Stimulated activated CD4-positive, alpha-beta T cell treated with anti-CD3 and anti-CD28 coated beads, Interleukin-15, amount 100 ng/mL, for 24 hours (primary cell): ENCODE measurements at places on chromosomes 7 and 10.

DNA sequence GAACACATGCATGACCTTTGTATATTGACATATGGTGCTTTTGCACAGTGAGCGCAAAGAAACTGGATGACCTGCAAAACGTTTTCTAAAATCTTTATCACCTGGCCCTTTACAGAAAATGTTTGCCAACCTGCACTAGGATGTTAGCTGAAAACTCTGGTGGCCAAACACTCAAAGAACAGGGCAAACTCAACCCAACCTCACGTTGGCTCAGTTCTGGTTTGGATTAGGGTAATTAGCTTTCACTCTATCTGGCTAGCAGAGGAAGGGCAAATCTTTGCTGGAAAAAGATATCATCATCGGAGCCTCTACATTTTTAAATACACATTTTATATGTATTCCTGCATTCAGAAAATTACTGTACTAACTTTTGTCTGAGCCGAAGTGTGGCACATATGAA, 688.9 kb downstream of the PHTF2 start:
- DNase-seq = no peak

- DNase-seq = no peak
Measured at GRCh38 chr10:96124230-96125141, 5.6 kb upstream of the ZNF518A start.

- DNase-seq = no peak
Measured at GRCh38 chr10:45646384-45647050, 26.1 kb downstream of the ZFAND4 start.

DNA sequence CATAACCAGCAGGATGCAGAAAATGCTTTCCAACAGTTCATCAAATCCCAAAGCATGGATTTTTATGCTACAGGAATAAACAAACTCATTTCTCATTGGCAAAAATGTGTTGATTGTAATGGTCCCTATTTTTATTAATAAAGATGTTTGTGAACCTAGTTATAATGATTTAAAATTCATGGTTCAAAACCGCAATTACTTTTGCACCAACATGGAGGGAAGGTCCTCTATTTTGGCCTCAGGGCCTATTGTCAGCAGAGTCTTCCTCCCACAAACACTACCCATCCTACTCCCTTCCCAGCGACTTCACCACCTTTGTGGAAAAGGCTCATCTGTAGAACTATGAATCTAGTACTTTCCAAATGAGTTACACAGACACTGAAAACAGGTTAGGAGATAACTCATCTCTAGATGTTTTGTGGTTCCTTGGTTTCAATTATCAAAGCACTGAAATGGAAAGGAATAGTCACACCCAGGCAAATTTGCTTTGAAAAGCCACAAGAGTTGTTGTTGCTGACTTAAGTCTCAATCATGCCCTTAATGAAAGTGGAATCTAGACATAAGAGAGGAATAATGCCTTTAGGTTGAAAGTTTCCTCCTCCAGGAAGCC, 59.4 kb upstream of the FRMD4A start:
- peak; percentile 62 for DNase-seq

DNA sequence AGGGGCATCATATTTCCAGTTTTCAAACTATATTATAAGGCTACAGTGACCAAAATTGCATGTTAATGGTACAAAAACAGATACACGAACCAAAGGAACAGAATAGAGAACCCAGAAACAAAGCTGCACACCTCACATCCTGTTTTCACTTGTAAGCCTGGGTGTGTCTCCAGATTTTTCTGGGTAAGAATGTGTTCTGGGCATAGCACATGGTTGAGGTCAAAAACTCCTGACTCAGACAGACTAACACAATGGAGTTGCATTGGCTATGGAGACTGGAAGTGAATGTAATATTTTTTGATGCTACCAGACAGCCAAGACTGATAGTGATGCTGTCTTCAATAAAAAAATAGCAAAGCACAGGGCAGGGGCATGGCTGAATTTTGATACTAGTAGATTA, 1175.2 kb downstream of the NXPH1 start:
- no peak for DNase-seq

- DNase-seq = no peak
Measured at GRCh38 chr7:20270867-20271266, 53.7 kb upstream of the MACC1 start.

- no peak for DNase-seq
Measured at GRCh38 chr7:16347066-16347826, 74.1 kb downstream of the CRPPA start.

GRCh38 chr10:119654540-119654939, 3.4 kb downstream of the BAG3 start:
- DNase-seq = no peak

GRCh38 chr7:31073326-31074119, 21.4 kb downstream of the ADCYAP1R1 start:
- DNase-seq = no peak

DNA sequence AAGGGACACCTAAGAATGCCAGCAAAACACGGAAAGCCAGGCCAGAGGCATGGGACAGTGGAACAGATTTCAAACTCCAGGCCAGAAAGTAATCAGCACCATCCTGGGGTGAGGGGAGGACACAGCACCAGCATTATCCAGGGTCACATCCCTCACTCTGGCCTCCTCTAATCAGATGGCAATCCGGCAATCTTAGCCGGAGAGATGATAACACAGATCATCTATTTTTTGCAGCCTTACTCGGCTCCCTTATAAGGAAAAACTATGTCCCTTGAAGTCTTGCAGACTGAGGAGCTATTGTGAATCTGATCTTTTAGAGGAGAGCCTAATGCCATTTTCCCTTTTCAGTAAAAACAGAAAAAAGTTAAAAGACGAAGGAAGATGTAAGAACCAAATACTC, 16.5 kb downstream of the TRIL start:
- no peak for DNase-seq
